ENCODE measurements at places on chromosomes 3 and 15.

- DNase-seq = peak; percentile 77
Measured at GRCh38 chr3:37291275-37291700, 116.9 kb upstream of the LRRFIP2 start.

DNA sequence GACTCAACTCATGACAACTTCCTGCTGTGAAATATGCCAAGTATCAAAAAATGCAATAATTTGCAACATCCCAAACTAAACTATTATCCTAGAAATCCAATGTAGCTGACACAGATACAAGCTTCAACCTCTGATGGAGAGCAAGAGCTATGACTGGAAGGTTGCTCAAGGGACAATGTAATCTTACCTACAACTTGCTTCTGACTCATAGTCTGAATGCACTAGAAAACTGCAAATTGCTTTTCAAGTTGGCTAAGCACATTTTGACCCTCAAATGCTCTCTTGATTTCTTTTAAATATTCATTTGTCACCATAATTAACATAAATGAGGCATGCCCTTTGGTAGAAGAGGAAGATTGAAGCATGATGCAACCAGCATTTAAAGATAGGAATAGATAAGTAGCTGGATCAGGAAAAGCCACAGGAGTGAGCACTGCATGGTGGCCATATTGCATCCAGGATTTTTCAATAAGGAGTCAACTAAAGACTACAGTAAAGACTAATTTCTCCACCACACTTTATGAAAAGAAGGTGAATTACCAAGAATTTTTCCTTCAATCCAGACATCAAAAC lies 630.8 kb upstream of the GBE1 start:
- no peak for DNase-seq

DNA sequence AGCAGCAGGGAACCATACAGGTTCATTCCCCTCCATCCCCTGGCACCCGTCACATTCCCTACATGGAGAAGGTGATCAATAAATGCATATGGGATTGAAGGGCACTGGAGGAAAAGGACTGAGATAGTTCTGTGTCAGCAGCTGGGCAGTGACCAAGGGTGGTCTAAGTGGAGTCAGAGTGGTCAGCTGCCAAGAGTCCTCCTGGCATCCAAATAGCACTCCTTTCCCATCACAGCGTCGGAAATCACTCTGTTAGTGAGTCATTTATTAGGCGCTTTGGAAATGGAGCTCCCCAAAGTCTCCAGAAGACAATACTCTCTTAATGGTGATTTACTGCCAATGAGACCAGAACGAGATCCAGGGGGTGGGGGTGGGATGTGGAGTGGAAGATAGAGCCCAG lies 6.8 kb upstream of the TRH start:
- no peak for DNase-seq

- peak; percentile 19 for DNase-seq
Measured at GRCh38 chr15:54803134-54803808, 393.5 kb downstream of the RSL24D1 start.

DNA sequence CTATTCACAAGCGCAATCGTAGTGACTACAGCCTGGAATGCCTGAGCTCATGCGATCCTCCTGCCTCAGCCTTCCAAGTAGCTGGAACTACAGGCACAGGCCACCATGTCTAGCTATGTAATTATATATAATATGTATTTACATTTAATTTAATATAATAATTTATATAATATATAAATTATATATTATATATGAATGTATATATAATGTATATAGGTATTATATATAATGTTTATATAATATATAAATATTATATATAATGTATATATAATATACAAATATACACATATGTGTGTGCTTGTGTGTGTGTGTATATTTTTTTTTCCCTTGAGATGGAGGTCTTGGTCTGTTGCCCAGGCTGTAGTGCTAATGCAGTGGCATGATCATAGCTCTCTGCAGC lies 27.6 kb upstream of the ULK4 start:
- DNase-seq = no peak

Measured in fibroblast of skin of right biceps (primary cell).